ENCODE measurements at places on chromosomes 12 and 14.

DNA sequence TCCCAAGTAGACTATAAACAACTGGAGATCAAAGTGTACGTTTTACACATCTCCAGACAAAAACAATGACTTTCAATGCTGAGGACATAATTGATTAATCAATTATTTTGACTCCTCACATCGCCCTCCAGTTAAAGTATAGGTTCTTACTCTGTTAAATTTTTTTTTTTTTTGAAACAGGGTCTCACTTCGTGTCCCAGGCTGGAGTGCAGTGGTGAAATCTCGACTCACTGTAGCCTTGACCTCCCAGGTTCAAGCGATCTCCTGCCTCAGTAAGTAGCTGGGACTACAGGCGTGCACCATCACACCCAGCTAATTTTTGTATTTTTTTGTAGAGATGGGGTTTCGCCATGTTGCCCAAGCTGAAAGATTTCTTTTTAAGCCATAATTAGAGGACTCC, 938 bp upstream of the CCNB1IP1 start:
- no peaks in the 10 kb centered on the region for H3K27me3 ChIP-seq
- DNase-seq: no peak
- no peaks in the 10 kb centered on the region for H3K36me3 ChIP-seq
- H3K4me3 ChIP-seq: no peak overlapping the region
- H3K4me1 ChIP-seq: no peaks in the 10 kb centered on the region

- H3K36me3 ChIP-seq: no peaks in the 10 kb centered on the region
- H3K4me3 ChIP-seq: no peak overlapping the region
- peaks cover 29% of the 10 kb centered on the region for H3K27me3 ChIP-seq
- H3K27ac ChIP-seq: no peak overlapping the region
- no peaks in the 10 kb centered on the region for H3K4me1 ChIP-seq
Measured at GRCh38 chr12:27965966-27966365, 6.6 kb downstream of the PTHLH start.

- DNase-seq: no peak
- H3K27me3 ChIP-seq: no peaks in the 10 kb centered on the region
- no peak overlapping the region for H3K4me3 ChIP-seq
Measured at GRCh38 chr12:122051231-122051876, 27.2 kb upstream of the MLXIP start.

DNA sequence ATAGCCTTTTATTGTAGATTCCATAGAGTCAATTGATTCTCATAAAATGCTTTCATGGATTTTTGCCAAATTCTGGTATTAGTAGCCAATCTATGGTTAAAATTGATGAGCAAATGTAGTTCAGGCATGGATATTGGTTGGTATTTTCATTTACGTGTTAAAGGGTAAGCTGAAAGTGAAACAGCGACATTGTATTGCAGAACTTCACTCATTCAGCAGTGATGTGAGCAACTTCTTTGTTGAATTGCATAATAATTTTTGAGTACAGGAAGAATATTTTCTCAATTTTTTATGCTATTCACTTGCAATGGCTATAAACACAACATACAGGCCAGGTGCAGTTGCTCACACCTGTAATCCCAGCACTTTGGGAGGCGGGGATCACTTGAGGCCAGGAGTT, 24.2 kb upstream of the FAM222A start:
- H3K27ac ChIP-seq: no peak overlapping the region
- H3K4me1 ChIP-seq: no peaks in the 10 kb centered on the region
- H3K27me3 ChIP-seq: peaks cover 4% of the 10 kb centered on the region
- H3K4me3 ChIP-seq: no peak overlapping the region
- no peaks in the 10 kb centered on the region for H3K36me3 ChIP-seq

DNA sequence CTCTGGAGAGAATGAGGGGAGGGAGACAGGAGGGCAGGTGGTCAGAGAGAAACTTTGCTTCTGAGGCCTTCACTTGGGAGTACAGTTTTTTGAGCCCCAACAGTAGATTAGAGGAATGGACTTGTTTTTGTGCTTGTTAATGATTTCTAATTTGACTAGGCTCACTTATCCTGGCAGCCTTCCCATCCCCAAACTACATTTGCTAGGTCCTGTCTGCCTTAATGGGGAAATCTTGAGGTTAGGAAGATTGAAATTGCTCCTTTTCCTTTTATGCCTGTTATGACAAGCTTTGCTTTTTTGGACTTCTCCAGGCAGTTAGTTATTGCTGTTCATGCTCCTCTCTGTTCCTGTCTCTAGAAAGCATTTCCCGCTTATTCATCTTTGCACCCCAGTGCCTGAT, 37.7 kb downstream of the SYNE2 start:
- H3K27me3 ChIP-seq: no peaks in the 10 kb centered on the region
- peaks cover 43% of the 10 kb centered on the region for H3K4me1 ChIP-seq
- H3K27ac ChIP-seq: no peak overlapping the region
- H3K36me3 ChIP-seq: no peaks in the 10 kb centered on the region
- no peak overlapping the region for H3K4me3 ChIP-seq
- DNase-seq: no peak
